ENCODE measurements at places on chromosomes 3 and 15.

DNA sequence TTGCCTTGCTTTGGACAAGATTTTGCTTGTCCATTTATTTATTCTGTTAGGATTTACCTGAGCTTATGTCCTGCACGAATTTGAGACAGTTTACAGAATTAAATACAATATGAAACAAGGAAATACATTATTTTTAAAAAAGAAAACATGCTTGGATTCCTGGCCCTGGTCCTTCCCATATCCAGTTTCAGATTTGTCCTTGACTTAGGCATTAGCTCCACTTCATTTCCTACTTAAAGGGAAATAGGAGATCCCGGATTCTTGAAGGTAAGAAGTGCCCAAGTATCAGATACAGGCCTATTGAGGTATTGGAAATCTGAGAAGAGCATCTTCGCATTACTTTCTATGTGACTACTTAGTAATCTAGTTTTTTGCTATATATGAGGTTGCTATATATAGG, 672.0 kb downstream of the SI start:
- DNase-seq: no peak

GRCh38 chr15:73388256-73388781, 19.6 kb upstream of the HCN4 start:
- DNase-seq: no peak

- peak; percentile 65 for DNase-seq
These were observed 7.8 kb downstream of the DLL4 start for GRCh38 chr15:40936709-40937666.

DNA sequence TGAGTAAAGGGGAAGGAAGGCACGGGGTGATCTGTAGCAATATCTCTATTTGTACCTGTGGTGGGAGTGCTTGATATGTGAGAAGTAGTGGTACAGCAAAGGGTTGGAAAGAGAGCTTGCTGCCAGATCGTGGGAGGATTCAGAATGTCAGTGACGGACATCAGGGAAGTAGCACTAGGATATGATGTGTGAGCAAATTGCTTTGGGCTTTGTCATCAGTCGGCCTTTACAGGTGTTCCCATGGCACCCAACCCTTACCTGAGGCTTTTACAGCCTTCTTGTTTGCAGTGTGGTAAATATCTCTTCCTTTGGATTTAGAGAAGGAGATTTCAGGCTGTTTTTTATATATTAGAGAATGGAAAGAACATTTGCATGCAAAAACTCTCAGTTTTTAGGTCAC, 29.8 kb downstream of the IL1RAP start:
- no peak for DNase-seq
